ENCODE measurements at places on chromosomes 2 and 18.

DNA sequence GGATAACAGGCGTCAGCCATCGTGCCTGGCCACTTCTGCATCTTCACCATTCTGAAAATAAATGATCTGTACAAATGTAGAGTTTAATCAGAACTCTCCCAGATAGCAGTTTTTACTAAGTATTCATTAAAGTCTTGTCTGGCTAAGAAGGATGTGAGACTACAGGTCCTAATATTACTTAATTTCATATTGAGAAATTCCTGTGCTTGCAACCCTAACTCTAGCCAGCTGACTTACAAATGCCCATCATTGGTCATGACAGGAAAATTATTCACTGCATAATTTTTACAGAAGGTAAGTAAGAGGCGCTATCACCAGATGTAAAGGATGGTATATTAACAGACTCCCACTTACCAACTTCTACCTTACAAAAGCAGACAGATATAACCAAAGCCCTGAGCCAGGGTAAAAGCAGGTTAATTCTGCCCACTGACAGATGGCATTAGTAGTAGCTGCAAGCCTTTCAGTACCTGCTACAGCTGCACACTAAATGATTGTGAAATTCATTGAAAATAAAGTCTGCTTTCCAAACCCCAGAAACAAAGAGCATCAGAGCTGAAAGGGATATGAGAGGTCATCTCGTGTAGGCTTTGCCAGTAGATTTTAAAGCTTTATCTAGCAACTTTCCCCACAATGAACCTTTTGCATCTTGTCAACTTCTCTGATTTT, 271.3 kb upstream of the STON1 start:
- no peak for DNase-seq

- DNase-seq, result no peak
These were observed 3.0 kb downstream of the HNRNPLL start for GRCh38 chr2:38599706-38600105.

DNA sequence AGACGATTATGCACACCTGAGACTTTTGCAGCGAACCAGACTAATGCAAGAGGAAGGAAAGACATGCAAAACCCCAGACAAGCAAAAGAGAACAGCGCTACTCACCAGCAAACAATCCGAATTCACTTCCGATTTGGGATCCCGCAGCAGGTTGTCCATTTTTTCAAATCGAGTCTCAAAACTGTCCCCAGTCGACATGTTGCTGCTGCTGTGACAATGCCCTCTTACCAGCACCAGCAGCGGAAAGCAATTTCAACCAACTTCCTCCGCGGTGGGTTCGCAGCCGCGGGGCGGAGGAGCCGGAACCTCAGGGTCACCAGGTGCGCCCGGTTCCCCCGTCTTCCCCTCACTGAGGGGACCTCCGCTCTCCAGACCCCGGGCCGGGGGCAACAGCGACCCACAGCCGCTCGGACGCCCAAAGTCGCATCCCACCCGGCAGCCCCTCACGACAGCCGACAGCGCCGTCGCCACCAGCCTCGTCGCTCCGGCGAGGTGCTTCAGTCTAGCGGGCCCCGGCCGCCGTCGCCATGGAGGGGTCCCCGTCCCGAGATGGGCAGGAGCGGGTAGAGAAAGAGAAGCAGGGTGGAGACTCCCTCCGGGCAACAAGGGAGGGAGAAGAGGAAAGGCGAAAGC, 784 bp downstream of the ROCK1 start:
- peak; percentile 67 for DNase-seq

- no peak for DNase-seq
These were observed 57.2 kb downstream of the NCK2 start for GRCh38 chr2:105801961-105802360.

DNA sequence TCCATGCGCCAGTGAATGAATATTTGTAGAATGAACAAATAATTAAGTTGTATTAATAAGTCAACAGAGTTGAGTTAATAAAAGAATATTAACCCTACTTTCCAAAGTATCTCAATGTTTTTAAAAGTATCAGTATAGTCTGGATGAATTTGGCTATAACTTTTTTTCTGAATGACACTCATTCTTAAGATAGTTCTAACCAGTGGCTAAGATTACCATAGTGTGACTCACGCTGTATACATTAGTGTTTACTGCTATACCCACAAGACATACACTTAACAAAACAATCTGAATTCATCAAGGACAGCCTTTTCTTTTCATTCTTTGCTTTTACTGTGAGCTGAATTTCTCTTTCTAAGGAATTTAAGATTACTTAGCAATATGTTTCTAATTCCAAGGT, 77.0 kb upstream of the PDE1A start:
- DNase-seq, result no peak

DNA sequence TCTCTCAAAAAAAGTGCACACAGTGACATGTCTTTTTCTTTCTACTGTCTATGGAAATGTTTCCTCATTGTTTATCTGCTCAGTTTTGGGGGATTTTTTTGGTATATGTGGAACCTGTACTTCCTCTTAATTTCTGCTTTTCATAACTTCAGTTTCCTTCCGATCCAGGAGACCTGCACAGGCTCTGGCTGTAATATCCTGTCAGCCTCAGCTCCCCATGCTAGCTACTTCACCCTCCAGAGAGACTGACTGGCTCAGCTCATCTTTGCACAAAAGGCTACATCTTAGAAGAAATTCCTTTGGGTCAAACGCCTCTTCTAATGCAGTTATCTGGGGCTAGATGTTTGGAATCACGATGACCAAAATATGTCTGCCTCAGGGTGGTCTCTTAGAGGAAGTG, 378.4 kb downstream of the RND3 start:
- DNase-seq, result no peak

- DNase-seq, result no peak
These were observed 151.0 kb downstream of the ARHGAP15 start for GRCh38 chr2:143280097-143280757.

- no peak for DNase-seq
These were observed 382.1 kb downstream of the ZEB2 start for GRCh38 chr2:144137705-144138428.

GRCh38 chr2:52144590-52144989, 1112.7 kb upstream of the NRXN1 start:
- no peak for DNase-seq

DNA sequence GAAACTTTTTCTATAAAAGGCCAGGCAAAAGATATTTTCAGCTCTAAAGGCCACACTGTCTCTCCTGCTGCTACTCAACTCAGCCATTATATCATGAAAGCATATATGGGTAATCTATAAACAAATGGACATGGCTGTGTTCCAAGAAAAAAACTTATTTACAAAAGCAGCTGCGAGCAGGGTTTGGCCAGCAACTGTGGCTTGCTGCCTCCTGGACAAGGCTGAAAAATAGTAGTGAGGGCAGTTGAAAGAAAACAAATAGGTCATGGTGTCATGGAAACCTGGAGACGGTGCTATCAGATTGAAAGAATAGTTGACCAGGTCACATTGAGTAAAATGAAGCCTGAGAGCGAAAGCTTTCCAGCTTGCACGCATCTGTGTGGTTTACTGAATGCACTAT, 89.2 kb upstream of the LRATD1 start:
- DNase-seq, result no peak

GRCh38 chr18:66916834-66917233, 312.9 kb upstream of the CDH19 start:
- no peak for DNase-seq

- DNase-seq, result no peak
These were observed 367.8 kb downstream of the LRRTM1 start for GRCh38 chr2:79936715-79937114.

GRCh38 chr2:189633392-189633811, 27.9 kb upstream of the ASNSD1 start:
- no peak for DNase-seq

DNA sequence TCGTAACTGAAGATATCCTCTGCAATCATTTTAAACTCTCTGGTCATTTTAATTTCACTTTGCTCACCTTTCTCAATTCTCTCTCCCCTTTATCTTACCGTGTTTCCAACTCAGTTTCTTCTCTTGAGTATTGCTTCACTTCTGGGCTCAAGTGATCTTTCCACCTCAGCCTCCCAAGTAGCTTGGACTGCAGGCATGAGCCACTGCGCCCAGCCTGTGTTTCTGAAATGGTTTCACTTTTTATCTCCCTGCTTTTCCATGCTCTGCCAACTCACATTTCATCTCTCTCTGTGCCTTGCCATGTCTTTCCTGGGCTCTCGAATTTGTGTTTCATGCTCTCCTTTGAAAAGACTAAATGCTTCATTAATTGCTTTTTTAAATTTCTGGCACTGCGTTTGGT, 30.5 kb upstream of the TMEM131 start:
- no peak for DNase-seq

- DNase-seq, result no peak
These were observed 12.7 kb upstream of the FHOD3 start for GRCh38 chr18:36284671-36285295.

- no peak for DNase-seq
These were observed 146.1 kb upstream of the SATB2 start for GRCh38 chr2:199603721-199604291.

GRCh38 chr2:7931808-7932207, 750.0 kb upstream of the ID2 start:
- peak; percentile 18 for DNase-seq
